ENCODE measurements at places on chromosomes 3 and 15.

DNA sequence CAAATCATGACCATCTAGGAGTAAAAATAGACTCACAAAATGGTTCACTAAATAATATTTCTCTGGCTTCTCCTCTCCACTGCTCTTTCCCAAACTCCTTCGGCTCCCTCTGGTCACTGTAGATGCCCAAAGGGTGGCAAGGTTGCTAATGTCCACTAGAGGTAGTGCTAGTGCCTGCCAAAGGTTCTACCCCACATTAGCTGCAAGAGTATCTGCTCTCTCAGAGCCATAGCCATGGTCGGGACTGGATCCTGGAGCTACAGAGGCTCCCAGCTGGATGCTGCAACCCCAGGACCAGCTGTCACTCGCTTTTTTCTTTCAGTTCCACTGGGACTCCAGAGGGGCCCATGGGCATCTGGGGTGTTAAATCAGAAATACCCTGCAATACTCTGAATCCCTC is 8.5 kb downstream of the HTR3D start:
- DNase-seq: no peak

- no peak for DNase-seq
Measured at GRCh38 chr3:45884368-45885201, 1.8 kb upstream of the CCR9 start.

- DNase-seq: no peak
Measured at GRCh38 chr3:106204160-106204868, 335.5 kb upstream of the CBLB start.

- no peak for DNase-seq
Measured at GRCh38 chr3:114566162-114566755, 272.4 kb downstream of the TIGIT start.

GRCh38 chr3:188339410-188340295 is 185.7 kb downstream of the LPP start:
- DNase-seq: no peak

DNA sequence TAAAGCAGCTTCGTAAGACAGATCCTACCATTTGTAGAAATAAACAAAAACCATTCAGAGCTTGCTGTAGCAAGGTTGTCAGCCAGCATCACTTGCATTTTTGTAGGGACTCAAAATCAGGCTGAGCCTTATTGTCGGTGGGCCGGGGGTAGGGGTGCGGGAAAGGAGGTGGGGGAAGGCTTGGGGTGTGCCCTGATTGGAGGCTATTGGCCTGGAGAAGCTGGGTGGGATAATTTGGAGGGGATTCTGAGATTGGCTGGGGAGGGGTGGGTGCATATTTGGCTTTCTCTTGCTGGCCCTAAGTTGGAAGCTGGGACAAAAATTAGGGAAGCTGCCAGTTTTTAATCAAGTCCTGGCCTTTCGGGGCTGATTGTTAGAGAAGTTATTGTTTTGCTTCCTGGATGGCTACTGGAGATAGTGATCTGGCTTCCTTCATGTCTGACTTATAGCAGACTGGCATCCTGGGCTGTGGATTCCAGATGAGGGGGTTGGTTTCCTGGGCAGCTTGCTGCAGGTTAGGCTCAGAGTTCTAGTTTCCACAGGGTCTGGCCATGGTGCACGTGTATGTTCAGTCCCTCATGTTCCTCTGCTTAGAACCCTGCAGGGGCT is 22.8 kb downstream of the STOML1 start:
- DNase-seq: no peak

- DNase-seq: no peak
Measured at GRCh38 chr3:56421205-56421604, 47.1 kb downstream of the ERC2 start.

GRCh38 chr3:128917291-128917690 is 37.9 kb downstream of the ACAD9 start:
- no peak for DNase-seq

DNA sequence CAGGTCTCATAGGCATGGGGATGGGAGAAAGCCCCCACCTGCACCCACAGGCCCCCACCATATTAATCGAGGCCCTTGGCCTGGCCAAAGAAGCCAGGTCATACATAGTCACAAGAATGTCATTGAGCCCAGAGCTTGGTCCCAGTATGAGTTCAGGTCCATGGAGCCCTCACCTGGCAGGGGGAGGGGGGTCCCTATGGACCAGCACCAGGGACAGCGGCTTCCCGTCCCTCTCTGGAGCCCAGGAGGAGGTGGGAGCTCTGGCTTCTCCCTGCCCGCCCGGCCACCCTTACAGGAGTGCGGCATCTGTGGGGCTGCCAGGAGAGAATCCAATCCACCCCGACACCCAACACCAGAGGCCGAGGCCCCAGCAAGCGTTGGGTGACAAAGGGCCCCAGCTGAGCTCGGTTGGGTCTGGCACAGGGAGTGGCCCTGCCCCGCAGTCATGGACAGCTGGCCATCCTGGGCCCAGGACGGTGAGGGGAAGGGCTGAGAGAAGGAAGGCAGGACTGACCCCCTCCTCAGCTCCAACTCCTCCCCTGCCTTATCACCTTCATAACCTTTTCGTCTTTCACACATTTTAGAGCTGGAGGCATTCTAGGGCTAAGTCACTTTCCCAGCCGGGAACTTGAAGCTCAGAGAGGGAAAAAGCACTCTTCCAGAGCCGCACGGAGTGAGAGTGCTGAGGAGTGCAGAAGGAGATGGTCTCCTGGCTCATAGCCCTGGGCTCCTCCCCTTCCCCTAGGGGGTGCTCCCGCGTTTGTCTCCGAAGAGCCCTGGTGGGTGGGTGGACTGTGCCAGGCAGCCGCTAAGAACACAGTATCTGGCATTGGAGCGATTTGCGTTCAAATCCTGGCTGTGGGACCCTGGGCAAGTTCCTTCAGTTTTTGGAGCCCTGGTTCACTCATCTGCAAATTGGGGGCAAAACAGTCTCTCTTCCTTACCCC is 54.6 kb downstream of the ATP2B2 start:
- DNase-seq: no peak

DNA sequence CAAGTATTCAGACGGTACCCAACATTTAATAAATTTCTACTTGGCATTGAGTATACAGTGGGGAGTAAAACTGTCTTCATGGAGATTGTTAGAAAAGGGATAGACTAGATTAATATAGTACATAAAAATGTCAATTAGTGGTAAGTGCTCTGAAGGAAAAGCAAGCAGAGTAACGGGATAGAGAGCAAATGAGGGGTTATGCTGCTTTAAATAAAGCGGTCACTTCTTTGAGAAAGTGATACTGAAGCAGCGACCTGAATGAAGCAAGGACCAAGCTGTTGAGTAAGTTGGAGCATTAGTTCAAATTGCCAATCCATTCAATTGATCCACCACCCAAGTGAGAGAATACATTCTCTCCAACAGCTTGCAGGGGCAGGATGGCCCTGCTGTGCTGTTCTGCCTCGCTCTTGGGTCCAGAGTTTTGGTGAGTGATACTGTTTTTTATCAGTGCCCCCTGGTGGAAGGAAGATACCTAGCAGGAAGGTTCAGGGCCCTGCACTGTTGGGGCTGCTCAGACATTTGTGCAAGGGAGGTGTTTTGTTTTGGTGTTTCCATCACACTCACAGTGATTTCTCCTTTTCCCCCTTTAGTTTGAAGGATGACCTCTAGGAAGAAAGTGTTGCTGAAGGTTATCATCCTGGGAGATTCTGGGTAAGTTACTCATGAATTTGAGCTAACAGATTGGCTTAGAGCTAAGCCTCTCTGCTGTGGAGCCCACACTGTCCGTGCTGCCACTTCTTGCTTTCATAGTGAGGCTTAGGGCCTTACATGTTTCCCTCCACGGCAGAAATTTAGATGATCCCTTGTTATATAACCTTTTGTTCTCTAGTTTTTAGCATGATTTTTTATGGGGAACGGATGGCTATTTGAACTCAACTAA is 69.0 kb downstream of the RAB7A start:
- peak; percentile 72 for DNase-seq

DNA sequence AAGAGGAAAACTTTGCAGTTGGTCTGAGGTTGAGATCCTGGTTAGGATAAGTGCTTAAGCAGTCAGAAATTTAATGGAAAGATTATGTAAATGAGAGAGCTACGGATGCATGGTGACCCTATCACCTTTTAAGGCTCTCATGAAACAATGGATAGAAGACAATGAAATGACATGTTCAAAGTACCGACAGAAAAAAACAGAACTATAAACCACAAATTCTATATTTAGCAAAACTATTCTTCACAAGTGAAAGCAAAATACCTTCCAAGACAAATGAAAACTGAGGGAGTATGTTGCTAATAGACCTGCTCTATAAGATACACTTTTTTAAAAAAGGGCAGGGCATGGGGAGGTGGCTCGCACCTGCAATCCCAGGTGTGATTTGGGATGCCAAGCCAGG is 32.2 kb downstream of the DNAAF4 start:
- DNase-seq: no peak

- no peak for DNase-seq
Measured at GRCh38 chr3:161689584-161690298, 193.1 kb downstream of the OTOL1 start.

- no peak for DNase-seq
Measured at GRCh38 chr15:100335335-100335999, 6.3 kb downstream of the ADAMTS17 start.

DNA sequence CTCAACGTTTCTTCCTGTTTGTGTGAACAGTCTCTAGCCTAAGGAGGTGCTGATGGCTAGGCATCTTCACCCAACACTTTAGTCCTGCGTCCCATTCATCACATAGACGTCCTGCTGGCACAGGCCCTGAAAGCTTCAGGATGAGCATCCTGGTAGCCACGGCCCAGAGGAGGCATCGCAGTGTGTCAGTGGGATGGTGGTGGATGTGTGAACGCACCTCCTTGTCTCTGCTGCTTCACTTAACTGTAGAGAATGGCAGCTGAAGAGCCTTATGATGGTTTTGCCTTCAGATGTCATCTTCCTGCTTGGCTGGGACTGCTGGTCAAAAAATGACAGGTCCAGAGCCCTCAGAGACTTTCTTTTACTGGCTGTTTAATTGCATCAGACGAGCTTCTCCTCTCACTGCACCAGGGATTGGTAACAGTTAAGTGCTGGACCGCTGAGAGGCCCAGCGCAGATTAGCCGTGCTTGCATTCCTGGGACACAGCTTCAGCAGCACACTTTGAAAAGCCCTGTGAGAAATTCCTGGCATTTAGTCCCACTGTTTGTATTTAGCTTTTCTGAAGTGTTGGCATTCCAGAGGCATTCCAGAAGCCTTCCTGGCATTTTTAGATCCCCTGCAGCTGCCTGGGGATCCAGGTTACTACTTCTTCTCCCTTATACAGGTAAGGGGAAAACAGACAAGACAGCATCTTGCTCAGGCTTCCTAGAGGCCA is 132.4 kb upstream of the PLXNA1 start:
- DNase-seq: no peak

DNA sequence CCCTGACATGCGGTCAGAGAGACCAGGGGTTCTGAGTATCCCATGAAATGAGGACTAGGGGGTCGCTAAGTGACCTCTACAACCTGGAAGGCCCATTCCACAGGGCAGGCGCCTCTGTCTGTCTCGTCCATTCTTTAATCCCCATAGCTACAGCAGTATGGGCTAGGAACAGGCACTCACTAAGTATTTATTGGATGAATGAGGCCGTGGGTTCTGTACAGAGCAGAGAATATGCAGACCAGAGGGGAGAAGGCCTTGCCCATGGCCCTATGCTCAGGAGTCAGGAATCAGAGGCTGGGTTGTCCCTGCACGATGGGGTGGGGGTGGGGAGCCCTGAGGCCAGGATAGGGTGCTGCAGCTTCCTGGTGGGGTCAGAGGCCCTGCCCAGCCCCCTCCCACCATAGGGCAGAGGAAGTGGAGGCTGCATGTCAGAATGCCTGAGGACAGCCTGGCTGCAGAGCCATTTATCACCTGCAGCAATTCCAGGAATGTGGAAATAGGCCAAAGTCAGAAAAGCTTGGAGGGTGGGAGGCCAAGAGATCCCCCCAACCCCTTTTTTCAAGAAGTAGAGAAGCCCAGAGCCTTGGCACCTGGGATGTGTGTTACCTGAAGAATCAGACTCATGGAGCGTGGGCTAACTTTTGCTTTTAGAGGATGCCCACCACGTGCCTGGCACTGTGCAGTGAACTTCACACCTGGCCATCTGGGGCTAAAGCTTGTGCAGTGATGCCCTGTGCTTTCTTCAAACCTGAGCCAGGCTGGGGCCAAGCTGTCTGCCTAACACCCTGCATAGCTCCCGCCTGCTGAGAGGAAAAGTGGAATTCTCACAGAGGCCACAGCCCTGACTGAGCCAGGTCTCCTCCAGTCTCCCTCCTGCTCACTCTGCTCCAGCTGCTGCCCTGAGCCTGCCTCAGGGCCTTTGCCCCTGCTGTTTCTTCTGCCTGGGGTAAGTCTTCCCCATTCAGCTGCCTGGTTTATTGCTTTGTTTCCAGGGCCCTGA is 109.4 kb downstream of the WNT7A start:
- DNase-seq: no peak

DNA sequence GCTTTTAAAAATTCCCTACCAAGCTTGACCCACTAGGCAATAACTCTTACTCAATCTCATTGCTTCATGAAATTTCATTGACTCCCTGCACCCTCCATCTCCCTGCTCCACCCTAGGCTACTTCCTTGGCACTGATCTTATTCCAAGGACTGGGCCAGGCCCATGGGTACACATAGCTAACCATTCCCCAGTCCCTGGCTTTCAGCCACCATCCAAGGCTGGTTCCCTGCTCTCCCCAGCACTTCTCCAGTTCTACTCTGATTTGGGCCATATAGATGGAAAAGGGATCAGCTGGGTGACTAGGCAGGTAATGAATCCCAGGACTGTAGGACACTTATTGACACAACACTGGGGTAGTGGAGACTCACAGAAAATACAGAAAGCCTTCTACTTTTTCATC is 88.1 kb upstream of the NEO1 start:
- DNase-seq: no peak

DNA sequence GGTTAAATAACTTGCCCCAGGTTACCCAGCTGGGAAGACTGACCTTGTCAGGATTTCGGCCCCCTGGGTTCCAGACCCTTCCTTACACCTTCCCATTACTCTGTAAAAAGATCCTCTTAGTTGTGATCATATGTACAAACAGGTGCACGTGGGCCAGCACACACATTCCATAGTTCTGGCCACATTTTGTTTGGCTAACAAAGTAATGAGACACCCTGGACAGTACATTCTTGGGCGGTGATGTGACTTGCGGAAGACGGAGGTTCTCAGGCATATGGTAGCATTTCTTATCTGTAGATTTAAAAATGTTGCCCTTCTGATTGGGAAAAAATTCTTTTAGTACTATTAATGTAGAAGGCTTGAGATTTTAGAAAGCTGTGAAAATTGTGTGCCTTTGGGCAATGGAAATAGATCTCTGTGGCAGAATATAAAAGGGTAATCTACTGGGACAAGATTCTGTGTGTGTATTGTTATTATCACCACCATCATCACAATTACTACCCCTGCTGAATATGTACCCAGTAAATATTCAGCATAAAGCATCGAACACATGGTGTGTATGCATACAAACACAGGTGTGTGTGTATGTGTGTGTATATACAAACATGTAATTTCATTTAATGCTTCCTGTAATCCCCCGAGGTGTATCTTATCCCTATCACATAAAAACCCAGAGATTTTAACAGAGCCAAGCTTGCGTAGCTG is 205.4 kb upstream of the UBE2E1 start:
- no peak for DNase-seq

Data from CD4-positive, alpha-beta T cell treated with Interferon alpha-2 for 1 hour (primary cell).